ENCODE measurements at places on chromosomes 1 and 21. TPM values are rescaled to one million over a fixed set of nuclear protein-coding genes. Genes with fewer than 3 reads are reported as not detected.

- no peak for DNase-seq
Measured at GRCh38 chr1:235881930-235882700, 15.4 kb upstream of the LYST start.

DNA sequence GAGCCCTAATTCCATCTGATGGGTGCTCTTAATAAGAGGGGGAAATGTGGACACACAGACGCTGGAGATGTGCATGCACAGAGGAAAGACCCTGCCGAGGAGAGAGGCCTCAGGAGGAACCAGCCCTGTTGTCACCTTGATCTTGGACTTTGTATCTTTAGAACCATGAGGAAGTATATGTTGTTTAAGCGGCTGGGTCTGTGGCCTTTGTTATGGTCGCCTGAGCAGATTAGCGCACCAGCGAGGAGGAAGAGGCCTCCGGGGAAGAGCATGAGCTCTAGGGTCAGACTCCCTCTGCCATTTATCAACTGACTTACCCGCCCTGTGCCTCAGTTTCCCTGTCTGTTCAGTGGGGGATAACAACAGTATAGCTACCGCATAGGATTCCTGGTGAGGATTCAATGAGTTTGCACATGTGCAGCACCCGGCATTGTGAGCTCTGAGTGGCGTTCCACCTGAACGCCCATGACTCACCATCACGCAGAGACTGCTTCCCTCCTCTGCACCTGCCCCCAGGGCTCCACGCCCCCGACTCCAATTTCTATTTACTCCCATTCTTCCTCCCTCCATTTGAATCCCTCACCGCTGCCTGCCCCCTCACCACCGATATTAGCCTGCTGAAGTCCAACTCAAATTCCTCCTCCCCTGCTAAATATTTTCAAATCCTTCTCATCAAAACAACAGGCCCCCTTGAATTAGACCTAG lies 67.2 kb downstream of the ATP5PO start:
- DNase-seq, result no peak

GRCh38 chr1:186566140-186566855 lies 105.4 kb upstream of the PDC start:
- no peak for DNase-seq

RAVER2 gene
- total RNA-seq, result 17.2 TPM

KCNK1 gene
- total RNA-seq, result 10.8 TPM

GRHL3 gene
- total RNA-seq, result 1.1 TPM

- no peak for DNase-seq
Measured at GRCh38 chr1:69567652-69568420, at the start of gene LRRC7. LRRC7 (plus strand) TSS chr1:69567922; CDS start chr1:69568640, 718 bp downstream.

DNA sequence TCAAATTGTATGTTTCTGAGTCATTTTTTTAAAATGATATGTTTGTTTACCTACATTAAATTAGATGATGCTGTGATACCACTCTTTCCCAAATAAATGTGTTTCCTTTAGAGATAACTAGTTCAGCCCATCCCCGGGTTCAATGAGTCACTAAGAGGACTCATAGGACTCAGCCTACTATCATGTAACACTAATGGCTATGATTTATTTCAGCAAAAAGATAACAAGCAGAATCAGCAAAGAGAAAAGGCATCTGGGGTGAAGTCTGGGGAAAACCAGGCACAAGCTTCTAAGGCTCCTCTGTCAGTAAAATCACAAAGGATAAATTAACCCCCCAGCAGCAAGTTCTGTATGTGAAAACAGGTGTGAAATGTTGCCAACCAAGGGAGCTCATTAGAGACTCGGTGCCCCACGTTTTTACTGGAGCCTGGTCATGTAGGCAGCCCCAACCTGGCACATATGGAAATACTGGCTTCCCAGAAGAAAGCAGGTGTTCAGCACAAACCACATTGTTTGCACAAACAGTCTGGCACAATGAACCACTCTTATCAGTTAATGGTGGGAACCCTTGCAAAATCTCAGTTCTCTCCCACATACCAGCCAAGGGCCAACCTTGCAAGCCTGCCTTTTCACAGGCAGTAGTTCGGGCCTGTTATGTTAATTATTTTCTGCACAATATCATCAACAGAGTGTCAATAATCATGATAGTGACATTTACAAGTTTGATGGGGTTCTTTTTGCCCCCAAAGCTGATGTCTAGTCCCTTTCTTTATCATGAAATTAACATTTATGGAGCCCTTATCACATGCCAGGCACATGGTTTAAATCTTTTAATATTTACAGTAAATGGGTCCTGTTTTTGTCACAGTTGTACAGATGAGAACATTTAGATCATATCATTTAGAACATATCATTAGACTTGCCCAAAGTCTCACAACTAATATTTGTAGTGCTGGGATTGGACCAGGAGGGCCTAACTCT lies 23.1 kb upstream of the CNN3 start:
- DNase-seq, result no peak

- DNase-seq, result no peak
Measured at GRCh38 chr1:174242856-174243255, 83.5 kb downstream of the RABGAP1L start.

PDZK1 gene
- not detected for total RNA-seq

DNA sequence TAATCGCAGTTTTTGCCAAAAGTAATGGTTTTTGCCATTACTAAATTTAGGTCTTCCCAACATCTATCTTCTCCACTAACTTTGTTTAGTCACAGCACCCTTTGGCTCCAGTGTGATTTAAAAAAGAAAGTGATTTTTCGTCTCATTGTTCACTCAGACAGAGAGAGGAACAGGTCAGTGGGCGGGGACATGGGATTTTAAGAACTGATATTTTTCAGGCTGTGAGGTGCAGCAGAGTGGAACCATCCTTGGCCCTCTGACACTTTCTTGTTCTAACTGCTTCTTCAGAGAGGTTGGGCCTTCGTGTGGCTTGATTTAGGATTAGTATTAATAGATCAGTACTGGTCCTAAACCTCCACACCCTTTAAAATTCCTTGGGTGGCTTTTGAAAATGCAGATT lies 38.8 kb downstream of the CASQ2 start:
- DNase-seq, result no peak

- no peak for DNase-seq
Measured at GRCh38 chr1:19346026-19346425, 33.9 kb downstream of the SLC66A1 start.

- DNase-seq, result no peak
Measured at GRCh38 chr21:22516230-22516629, 1518.0 kb downstream of the NCAM2 start.

GRCh38 chr1:58830291-58830690 lies 46.4 kb upstream of the JUN start:
- no peak for DNase-seq

DNA sequence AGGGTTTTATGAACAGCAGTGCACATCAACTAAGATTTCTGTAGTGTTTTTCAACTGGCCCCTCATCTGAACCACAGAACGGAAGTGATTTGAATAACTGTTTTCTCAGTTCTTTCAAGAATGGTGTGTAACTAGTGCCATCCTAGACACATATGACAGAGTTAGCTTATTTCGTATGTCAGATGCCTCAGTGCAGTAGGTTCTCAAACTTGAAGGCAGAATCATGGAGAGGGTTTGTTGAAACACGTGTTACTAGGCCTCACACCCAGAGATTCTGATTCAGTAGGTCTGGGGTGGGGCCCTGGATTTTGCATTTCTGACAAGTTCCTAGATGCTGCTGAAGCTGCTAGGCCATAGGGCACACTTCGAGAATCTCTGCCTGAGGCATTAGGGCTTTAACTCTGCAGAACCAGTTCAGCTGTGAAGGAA lies 49.0 kb downstream of the SCCPDH start:
- DNase-seq, result no peak

WNT3A gene
- 0.19 TPM for total RNA-seq

- no peak for DNase-seq
Measured at GRCh38 chr1:43065616-43066399, 106.3 kb downstream of the EBNA1BP2 start.

DNA sequence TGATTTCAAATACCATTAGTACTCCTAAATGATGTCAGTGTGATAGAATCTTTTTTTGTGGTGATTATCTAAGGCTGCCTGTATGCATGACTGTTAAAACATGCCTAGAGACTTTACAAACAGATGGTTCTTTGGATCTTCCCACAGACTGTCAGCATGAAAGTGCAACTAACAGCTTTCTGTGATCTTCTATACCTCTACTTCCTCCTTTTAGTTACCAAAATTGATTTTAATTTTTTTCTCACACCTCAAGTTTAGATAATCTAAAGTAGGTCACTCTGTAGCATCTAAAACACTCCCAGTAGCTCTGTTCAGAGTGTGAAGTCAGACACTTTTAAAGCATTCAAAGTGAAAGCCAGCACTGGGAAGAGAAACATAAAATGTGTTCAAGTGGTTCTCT lies 534.5 kb downstream of the PTPRC start:
- no peak for DNase-seq

HP1BP3 gene
- 121 TPM for total RNA-seq

GRCh38 chr21:46397993-46398392 lies 60.7 kb upstream of the DIP2A start:
- DNase-seq, result no peak

PRAMEF12 gene
- total RNA-seq, result not detected

EPHA2 gene
- total RNA-seq, result 28.4 TPM

C1orf122 gene
- total RNA-seq, result 36.9 TPM

- no peak for DNase-seq
Measured at GRCh38 chr1:230124186-230125128, 57.4 kb downstream of the GALNT2 start.

CRNN gene
- not detected for total RNA-seq

- no peak for DNase-seq
Measured at GRCh38 chr21:29641635-29642550, 297.9 kb downstream of the GRIK1 start.

GRCh38 chr1:19771350-19771749 lies 28.4 kb downstream of the TMCO4 start:
- no peak for DNase-seq

DNA sequence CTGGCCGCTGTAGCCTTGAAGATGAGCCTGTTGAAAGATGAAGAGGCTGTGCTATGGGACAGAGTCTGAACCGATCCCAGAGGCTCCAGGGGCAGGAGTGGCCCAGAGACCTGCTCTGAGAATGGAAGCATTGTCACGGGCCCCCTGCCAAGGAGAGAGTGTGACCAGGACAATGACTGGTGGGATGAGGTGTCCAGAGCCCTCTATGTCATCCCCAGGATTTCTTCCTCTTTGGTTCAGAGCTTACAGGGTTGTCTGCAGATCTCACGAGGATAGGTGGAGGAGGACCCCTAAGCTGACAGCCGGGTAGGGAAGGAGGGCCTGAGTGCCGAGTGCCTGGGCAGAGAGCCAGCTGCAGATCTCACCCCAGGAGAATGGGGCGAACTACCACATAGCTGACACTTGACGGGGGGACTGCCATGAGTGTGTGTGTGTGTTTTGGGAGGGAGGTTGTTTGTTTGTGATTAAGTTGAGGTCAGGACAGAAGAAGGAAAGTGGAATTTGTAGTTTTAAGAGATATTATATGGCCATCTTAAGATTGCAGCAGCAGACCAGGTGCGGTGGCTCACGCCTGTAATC lies 25.4 kb downstream of the PIK3CD start:
- DNase-seq, result no peak

DNA sequence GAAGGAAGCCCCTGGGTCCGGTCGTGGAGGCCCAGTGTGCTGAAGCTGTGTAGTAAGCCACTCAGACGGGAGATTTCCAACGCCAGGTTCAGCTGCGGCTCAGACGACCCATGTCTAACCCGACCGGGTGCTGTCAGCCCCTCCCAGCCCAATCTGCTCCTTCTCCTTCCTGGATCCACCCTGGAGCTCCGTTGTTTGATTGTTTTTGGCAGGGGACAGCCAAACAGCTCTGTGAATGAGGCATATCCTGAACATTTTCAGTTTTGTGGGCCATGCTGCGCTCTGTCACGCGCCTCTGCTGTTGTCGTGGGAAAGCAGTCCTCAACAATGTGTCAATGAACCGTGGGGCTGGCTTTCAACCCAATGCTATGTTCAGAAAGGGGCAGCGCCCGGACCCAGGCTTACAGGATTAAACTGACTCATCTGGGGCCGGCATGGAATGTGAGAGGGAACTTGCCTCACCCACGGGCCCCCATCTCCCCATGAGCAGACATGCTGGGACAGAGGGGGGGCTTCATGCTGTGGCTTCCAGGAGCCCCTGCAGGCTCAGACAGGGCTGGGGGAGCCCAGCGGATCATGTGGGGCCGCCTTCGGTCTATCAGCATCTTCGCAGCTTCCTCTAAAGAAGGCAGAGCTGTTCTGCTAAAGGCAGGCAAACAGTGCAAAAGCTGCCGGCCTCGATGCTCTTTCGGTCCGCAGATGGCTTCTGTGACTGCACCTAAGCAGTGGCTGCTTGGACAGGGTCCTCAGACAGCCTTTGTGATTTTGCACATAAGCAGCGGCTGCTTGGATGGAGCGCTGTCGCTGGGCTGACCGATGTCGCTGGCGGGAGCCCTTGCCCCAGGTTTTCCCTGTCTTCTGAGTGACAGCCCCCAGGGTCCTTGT lies 101.7 kb downstream of the RIPK4 start:
- no peak for DNase-seq

GRCh38 chr1:212520299-212520698 lies 87.6 kb downstream of the NENF start:
- DNase-seq, result no peak

GRCh38 chr1:64935551-64936155 lies 30.7 kb downstream of the JAK1 start:
- DNase-seq, result no peak

DNA sequence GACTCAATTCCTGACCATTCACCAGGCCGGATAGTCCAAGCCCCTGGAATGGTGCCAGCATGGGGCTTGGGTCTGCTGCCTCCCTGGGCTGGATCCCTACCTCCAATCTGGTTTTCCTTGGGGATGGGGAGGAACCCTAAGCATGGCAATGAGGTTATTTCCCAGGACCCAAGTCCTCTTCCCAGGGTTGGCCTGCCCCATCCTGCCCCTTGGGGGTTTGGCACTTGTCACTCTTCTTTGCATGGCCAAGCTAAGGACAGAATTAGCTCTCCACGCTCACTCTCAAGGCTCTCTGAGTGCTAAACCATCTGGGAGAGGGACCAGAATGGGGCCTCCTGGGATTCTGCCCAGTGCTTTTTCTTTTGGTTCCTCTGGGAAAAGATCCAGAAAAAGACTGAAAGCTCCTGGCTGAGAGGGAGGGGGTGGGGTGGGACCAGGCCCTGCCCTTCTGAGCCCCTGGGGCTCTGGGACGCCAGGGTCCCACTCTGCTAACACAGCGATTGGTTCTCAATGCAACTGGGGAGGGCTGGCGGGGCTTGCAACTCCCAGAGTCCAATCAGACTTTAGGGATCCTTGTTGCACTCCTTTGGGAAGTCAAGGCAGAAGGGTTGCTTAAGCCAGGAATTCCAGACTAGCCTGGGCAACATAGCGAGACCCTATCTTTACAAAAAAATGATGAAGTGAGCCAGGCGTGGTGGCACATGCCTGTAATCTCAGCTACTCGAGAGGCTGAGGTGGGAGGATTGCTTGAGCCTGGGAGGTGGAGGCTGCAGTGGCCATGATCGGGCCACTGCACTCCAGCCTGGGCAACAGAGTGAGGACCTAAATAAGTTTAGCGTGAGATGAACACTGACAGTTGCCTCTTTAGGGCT lies 52.7 kb downstream of the DHRS3 start:
- DNase-seq, result no peak

SAMD13 gene
- total RNA-seq, result 1.8 TPM
